ENCODE measurements at places on chromosomes 3 and 15.
A peak's percentile ranks its signal among the peaks of the same experiment; 100 is the strongest.

DNA sequence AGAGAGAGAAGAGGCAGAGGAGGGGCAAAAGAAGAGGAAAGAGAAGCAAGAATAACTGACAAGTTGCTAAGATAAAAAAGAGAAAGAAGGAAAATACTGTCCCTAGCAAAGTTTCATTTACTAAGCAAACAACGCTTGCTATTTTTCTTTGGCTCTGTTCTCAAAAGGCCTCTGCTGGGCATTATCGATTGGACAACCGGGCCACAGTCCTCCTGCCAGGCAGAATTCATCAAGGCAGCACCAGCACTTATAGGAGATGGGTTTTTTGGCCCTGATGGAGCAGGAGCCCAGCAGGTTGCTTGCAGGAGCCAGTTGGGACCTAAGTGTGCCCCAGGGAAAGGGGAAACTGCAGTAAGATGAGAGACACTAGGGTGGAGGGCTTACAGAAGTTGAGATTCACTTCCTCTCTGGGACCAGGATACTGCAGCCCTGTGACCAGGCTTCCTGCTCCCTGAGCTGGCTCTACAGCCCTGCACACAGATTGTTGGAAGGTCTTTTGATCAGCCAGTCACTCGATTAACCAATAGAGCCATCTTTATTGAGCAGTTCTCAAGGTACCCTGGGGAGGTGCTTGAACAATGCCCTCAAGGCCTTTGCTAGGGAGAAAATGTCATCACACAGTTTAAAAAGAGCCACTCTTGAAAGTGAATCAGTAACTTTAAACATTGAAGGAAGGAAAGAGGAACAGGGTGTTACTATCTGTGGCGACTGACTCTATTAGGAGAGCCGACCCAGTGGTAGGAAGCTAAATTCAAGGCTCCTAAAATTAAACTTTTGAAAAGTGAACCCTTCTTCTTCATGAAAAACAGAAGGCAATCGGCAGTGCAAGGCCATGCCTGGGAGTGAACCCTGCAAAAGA, 28.8 kb upstream of the GLCE start:
- no peaks in the 10 kb centered on the region for H3K27me3 ChIP-seq
- no peaks in the 10 kb centered on the region for H3K36me3 ChIP-seq
- no peak for DNase-seq
- H3K4me3 ChIP-seq = no peak overlapping the region
- no peak overlapping the region for H3K27ac ChIP-seq

DNA sequence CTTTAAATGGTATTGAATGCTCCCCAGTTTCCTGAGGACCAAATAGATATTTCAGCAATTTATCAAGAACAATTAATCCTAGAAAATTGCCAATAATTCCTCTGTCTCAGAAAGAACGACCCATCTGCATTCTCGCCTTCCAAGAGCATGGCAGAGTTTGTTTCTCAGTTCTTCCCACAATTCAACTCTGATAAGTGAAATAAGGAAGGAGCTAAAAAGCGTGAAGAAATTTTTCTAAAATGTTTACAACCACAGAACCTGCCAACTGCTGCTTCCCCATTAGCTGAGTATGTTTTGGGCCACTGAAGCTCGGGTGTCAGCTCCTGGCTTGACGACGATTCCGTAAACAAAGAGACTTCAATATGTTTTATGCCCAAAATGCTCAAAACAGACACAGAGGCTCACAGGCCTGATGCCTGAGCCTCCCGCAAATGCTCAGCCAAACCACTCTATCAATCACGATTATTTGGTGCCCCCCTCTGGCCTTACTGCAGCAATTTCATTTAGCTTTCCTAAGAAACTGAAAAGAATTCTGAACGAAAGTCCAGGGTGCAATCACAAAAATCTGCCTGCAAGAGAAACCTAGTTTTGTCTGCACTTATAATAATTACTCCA, 259.2 kb upstream of the CCDC54 start:
- H3K4me3 ChIP-seq = no peak overlapping the region
- no peak for DNase-seq
- H3K4me1 ChIP-seq = no peaks in the 10 kb centered on the region
- no peak overlapping the region for H3K27ac ChIP-seq

DNA sequence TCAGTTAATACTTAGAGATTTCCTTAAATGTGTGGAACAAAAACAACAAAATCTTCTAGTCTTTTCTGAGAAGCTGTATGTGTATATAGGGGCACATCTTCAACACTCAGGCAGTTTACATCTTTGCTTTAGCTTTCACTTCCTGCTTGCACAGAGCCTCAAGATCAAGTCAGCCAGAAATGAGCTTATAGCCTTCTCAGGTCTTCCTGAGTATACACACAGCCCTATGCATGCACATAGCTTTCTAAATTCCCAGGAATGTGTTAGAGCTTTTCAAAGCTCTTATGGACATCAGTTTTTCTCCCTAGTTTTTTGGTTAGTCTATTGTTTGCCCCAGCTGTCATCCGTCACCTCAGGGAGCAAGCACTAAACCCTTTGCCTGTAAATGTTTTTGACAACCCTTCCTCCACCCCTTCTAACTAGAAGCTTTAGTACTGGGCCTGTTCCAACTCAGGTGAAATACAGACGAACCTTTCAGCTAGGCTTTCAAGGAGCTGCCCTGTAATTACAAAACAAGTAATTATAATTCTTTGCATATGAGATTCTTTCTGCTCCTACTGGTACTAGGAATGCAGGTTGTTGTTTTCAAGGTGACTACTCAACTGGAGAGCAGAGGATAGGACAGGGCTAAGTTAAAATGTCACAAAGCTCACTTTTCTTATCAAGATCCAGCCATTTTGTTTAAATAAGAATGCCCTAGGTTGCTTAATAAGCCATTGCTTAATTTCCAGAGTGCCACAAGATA, 22.6 kb upstream of the MTMR10 start:
- DNase-seq = no peak
- no peak overlapping the region for H3K27ac ChIP-seq
- H3K36me3 ChIP-seq = no peaks in the 10 kb centered on the region
- peaks cover 14% of the 10 kb centered on the region for H3K4me1 ChIP-seq
- peaks cover 3% of the 10 kb centered on the region for H3K27me3 ChIP-seq

DNA sequence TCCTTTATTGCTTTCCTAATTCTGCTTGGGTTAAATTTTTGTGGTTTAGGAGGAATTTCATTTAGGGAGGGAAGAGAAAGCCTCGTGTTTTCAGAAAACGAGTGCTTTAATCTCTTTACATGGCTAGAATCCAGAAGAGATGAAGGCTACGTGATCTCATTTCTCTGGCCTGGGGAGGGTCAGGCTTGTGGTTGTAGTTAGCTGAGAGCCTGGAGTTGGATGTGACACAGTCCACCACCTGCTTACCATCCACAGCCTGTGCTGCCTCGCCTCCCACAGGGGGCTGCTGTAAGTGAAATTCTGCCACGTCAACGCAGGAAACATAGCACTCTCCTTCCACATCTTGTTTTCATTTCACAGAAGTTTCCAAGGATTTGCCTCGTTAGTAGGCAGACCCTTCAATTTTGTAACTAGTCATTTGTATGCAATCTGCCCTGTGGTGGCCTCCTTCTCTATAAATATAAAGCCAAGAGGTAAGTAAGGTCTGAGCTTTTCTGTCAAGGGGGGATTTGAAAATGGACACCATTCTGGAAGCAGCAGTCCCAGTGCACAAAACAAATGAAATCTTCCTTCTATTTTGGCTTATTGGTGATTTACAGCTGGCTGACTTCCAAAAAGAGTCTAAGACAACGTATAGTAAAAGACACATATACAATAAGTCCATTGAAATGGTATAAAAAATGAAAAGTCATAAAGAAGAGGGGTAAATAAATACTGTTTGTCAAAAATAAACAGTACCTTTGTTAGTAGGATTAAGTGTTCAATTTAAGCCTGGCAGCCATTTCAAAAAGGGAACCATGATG, 3.4 kb downstream of the GXYLT2 start:
- H3K27me3 ChIP-seq = no peaks in the 10 kb centered on the region
- no peak overlapping the region for H3K4me3 ChIP-seq
- peaks cover 49% of the 10 kb centered on the region for H3K4me1 ChIP-seq
- no peaks in the 10 kb centered on the region for H3K36me3 ChIP-seq
- no peak for DNase-seq
- peak overlapping the region; percentile 64 for H3K27ac ChIP-seq

DNA sequence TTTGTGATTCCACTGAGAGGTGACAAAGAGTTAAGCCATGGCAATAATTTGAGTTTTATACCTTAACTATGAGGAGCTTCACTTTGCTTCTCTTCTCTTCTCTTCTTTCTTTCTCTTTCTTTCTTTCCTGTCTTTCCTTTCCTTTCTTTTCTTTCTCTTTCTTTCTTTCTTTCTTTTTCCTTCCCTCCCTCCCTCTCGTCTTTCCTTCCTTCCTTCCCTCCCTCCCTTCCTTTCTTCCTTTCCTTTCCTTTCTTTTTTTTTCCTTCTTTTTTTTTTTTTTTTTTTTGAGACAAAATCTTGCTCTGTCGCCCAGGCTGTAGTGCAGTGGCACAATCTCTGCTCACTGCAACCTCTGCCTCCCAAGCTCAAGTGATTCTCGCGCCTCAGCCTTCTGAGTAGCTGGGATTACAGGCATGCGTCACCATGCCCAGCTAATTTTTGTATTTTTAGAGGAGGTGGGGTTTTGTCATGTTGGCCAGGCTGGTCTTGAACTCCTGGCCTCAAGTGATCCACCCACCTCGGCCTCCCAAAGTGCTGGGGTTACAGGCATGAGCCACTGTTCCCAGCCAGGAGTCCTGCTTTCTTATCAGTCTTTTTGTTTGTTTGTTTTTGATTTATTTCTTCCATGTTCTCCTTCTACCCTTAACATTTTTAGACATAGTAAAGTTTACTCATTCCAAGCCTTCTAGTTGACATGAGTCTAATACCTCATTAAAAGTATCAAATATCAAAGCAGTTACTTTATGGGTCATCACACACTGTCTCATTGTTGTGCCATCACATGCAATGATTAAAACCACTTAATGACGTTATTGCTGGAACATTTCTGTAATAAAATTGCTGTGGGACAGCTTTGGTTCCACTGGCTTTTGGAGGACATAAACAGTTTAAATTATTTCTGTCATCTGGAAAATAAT, 29.9 kb downstream of the SLC49A4 start:
- H3K27me3 ChIP-seq = no peaks in the 10 kb centered on the region
- H3K4me1 ChIP-seq = no peaks in the 10 kb centered on the region
- DNase-seq = no peak
- H3K4me3 ChIP-seq = no peak overlapping the region
- H3K27ac ChIP-seq = no peak overlapping the region

DNA sequence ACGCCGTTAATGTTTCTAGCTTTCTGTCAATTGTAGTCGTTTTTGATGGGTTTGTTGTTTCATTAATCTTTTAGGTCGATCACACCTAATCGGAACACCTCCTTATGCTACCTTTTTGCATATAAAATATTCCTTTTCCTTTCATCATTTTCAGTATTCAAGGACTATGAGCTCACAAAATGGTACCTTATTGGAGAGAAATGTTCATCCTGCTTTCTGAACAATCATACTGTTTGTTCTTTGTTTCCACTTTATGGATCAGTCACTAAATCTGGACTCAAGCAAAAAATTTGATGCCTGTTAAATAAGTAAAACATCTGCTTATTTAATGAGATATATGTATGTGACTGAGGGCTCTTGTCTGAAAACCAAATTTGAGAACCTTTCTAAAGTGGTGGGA, 1.1 kb downstream of the KIF15 start:
- peak overlapping the region; percentile 68 for H3K27ac ChIP-seq
- H3K4me1 ChIP-seq = no peaks in the 10 kb centered on the region
- peaks cover 48% of the 10 kb centered on the region for H3K36me3 ChIP-seq
- DNase-seq = no peak
- no peaks in the 10 kb centered on the region for H3K27me3 ChIP-seq

- H3K27ac ChIP-seq = no peak overlapping the region
- 0 out of 2 replicates have a peak, but pooled peaks cover 4% of the 10 kb centered on the region for H3K36me3 ChIP-seq
- DNase-seq = no peak
- no peaks in the 10 kb centered on the region for H3K27me3 ChIP-seq
These were observed 5.1 kb downstream of the PPP1R2 start for GRCh38 chr3:195537995-195538394.

DNA sequence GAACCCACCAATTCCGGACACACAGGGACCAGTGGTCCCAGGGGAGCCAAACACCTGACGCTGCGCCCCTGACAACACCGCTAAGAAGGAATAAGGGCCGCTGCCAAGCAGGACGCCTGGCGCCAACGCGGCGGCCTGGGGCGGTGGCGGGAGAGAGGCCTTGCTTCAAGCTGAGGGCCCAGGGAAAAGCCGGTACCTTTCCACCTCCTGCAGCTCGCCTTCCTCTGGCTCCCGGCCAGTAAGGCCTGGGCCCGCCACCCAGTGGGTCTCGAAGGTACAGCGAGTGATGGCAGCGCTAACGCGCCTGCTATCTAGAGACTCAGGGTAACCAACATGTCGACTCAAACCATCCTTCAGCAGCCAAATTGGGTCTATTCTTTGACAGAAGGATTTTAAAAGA, 1074.1 kb downstream of the SI start:
- no peak for DNase-seq
- no peaks in the 10 kb centered on the region for H3K36me3 ChIP-seq
- H3K27me3 ChIP-seq = peaks cover 3% of the 10 kb centered on the region
- H3K4me1 ChIP-seq = no peaks in the 10 kb centered on the region
- no peak overlapping the region for H3K4me3 ChIP-seq

GRCh38 chr15:80694611-80695098, 455 bp upstream of the ABHD17C start:
- peaks cover 24% of the 10 kb centered on the region for H3K4me1 ChIP-seq
- DNase-seq = no peak
- H3K27ac ChIP-seq = peak overlapping the region; percentile 69
- peak overlapping the region; percentile 91 for H3K4me3 ChIP-seq

- peaks cover 78% of the 10 kb centered on the region for H3K36me3 ChIP-seq
- H3K27me3 ChIP-seq = no peaks in the 10 kb centered on the region
- no peak for DNase-seq
These were observed 37.4 kb upstream of the FBXL22 start for GRCh38 chr15:63559753-63560152.

DNA sequence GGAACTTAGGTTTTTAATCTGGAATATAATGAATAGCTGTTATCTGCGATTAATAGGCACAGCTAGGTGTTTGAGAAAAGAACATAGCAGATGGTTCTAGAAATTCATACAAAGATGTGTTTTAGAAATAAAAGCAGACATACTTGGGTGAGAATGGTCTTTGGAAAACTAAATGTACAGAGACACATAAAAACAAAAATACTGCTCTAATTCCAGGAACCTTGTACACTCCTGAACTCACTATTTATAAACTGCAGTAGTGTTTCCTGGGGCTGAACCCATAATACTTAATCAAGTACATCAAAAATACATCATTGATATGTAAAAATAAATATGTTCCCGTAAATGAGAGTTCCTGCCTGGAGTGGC, 105.5 kb downstream of the OXNAD1 start:
- H3K36me3 ChIP-seq = peaks cover 8% of the 10 kb centered on the region
- no peaks in the 10 kb centered on the region for H3K27me3 ChIP-seq
- peaks cover 10% of the 10 kb centered on the region for H3K4me1 ChIP-seq
